Cardiac muscle cell (in vitro differentiated cells and primary cell): ENCODE measurements at places on chromosomes 6 and 20. TPM values are rescaled to one million over a fixed set of nuclear protein-coding genes. Genes with fewer than 3 reads are reported as not detected.

DNA sequence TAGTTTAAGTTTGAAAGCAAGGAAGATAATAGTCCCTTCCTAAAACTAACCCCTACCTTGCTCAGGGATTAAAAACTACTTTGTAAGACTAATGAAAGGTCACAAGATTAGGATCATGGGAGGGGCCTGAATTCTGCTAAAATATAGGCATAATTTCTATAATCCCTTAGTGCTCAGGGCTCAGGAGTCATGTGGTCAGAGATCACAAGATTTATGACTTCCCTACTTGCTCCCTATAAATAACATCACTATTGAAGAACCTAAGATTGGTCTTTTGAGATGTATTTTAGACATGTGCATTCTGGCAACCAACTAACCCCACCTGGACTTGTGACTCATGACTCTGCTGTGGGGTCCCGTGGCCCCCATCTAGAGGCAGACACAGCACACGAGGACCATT, 81.1 kb downstream of the STMND1 start:
- no peak for DNase-seq

- no peak for DNase-seq
Observed at GRCh38 chr6:159833556-159833955, 33.5 kb downstream of the PNLDC1 start.

DNA sequence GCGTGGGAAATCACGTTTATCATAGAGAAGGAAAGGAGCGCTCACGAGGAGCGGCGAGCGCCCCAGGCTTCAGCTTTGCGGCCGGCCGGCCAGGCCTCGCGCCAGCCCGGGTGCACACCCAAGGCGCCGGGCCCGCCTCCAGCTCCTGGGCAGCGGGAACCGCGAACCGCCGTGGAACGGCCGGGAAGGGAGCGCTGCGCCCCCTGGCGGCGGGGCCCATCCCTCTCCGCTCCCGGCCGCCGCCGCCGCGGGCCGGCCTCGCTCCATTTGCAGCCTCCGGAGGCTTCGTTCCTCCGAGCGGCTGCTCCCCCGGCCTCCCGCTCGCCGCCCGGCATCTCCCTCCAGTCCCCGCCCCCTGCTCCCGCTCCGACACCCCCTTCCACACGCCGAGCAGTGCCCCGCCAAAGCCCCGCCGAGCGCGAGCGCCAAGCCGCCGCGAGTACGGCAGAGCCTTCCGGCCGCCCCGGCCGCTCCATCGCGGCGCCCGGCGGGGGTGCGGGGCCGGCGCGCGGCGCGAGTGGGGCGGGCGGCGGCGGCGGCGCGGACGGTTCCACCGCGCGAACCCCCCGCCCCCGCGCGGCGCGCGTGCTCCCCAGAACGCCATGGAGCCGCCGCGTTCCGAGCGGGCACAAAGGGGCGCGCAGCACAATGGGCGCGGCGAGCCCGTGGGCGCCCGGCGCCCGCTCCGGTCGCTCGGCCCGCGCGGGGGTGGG, 946 bp downstream of the BEND3 start:
- DNase-seq: peak; percentile 92

DNA sequence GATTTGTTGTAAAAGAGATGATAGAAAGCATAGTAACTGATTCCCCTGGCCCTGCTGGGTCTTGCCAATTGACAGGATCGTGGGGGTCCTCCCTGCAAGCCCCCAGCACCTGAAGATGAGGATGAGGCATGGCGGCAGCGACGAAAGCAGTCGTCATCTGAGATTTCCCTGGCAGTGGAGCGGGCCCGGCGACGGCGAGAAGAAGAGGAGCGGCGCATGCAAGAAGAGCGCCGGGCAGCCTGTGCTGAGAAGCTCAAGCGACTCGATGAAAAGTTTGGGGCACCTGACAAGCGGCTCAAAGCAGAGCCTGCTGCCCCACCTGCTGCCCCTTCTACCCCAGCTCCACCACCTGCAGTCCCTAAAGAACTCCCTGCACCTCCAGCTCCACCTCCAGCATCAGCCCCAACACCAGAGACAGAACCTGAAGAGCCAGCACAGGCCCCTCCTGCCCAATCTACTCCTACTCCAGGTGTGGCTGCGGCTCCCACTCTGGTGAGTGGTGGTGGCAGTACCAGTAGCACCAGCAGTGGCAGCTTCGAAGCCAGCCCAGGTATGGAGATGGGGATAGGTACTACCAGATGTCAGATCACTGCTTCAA, 7.3 kb downstream of the PRRC2A start:
- no peak for DNase-seq

DNA sequence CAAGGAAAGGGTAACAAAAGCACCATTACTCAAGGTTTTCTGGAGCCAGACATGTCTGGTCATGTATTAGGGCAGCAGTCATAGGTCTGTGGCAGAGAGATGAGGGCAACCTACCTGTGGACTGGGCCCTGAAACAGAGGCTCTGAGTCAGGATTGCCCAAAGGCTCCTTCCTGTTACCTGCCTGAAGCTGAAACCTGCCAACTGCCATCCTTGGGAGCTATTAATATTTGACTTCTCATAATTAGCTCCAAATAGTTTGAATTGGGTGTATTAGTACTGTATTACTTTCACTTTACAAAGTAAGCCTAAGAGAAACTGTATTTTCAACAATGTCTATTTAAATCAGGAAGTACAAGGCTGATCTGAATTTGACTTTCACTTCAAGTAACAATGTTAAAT, 72.0 kb upstream of the TBX18 start:
- no peak for DNase-seq

GRCh38 chr6:159257846-159258245, 88.6 kb downstream of the FNDC1 start:
- DNase-seq: no peak

- DNase-seq: peak; percentile 93
Observed at GRCh38 chr6:150068720-150069648, at the start of gene ULBP3. Gene ULBP3 (minus strand): TSS chr6:150069121. CDS start chr6:150069066, 55 bp downstream.

DNA sequence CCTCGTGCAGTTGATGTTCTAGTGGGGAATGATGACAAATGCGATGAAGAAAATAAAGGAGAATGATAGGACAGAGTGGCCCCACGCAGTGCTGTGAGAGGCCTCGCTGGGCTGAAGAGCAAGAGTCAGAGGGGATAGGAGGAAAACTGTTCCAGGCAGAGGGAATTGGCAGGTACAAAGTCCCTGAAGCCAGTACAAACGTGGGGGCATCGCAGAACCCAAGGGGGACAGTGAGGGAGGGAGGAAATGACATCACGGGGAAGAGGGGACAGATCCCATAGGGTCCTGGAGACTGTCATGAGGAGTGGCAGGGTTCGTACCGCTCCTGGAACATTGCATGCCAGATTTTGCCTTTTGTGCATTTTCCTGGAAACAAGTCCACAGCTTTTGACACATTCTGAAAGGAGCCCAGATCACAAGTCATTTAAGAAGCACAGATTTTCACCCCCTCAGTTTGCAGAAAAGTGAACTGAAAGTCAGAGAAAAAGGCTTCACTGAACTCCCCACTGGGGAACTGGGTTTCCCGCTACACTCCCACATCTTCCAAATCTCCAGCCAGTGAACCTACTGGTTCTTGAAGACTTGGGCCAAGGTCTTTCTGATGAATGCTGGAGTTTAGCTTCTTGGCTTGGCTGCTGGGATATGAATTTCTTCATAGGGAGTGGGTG, 77.0 kb downstream of the SULF2 start:
- no peak for DNase-seq

GRCh38 chr20:10075606-10076005, 40.8 kb downstream of the ANKEF1 start:
- no peak for DNase-seq

- no peak for DNase-seq
Observed at GRCh38 chr6:39209360-39209811, 19.9 kb downstream of the KCNK5 start.

DNA sequence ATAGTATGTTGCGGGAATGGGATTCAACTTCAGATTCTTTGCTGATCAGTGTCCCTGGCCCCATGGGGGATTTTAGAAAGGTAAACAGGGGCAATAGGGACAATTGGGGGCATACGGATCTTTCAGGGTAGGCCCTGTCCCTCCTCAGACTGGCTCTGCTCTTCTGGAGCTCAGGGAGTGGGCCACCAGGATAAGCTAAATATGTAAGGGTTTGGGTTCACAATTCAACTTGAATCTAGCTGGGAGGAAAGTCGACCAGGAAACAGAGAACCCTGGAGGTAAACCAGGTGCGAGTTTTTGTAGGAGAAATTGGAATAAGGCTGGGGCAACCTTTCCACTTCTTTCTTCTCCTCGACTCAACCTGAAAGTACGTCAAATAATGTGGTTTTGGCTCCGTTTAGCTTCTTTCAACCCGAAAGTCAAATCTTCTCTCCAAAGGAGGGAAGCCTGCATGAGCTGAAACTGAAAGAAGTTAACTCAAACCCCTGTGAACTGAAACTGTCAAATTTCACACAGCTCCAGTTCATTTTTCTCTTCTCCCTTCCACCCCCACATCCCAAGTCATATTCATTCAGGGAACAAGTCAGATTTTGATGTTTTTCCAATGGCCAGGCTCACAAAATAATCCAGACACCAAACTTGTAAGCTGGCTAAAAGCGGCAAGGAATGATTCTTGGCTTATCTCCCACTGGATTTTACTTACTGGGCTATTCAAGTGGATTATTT, 278.2 kb downstream of the CLIC5 start:
- DNase-seq: no peak

GRCh38 chr6:52872031-52872430, 31.4 kb upstream of the GSTA5 start:
- DNase-seq: no peak

- no peak for DNase-seq
Observed at GRCh38 chr20:15242773-15243172, 905.4 kb upstream of the FLRT3 start.

DNA sequence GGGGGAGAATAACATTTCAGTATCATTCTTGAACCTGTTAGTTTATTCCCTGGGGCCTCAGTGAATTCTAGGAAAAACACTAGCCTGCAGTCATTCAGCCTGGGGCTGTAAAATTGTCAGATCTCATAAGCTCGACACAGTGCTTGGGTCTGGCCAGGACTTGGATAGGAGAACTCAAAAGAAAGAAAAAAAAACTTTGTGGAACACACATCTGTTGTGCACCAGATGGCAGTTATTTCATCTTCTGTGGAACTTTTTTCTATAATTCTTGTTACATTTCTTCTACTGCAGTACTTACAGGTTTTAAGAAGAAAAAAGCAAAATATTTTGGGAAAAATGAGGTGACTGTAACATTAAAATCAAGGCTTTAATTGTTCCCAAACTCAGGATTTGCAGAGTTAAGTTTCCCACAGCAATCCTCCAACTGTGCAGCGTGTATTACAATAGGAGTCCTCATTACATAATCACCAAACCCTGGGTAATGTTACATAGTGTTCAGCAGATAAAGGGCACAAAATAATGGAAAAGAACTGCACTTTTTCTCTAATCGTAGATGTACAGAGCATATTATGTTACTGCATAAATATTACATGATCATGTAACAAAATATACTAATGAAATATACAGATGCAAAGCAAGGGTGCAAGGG, 531.1 kb upstream of the CITED2 start:
- DNase-seq: no peak

DNA sequence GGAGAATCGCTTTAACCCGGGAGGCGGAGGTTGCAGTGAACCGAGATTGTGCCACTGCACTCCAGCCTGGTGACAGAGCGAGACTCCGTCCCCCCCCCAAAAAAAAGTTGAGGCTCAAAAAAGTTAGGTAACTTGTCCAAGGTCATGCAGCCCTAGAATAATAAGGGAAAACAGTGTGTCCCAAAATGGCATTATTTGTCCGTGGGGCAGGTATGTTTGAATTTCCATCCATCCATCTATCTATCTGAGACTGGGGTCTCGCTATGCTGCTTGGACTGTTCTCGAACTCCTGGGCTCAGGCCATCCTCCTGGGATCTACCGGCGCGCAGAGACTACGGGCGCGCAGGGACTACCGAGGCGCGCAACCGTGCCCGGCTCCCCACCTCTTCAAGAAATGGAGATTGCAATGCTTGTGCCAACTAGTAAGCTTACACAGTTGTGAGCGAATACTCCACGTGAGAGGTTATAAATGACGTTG, 374 bp upstream of the ABCC10 start:
- DNase-seq: no peak

DNA sequence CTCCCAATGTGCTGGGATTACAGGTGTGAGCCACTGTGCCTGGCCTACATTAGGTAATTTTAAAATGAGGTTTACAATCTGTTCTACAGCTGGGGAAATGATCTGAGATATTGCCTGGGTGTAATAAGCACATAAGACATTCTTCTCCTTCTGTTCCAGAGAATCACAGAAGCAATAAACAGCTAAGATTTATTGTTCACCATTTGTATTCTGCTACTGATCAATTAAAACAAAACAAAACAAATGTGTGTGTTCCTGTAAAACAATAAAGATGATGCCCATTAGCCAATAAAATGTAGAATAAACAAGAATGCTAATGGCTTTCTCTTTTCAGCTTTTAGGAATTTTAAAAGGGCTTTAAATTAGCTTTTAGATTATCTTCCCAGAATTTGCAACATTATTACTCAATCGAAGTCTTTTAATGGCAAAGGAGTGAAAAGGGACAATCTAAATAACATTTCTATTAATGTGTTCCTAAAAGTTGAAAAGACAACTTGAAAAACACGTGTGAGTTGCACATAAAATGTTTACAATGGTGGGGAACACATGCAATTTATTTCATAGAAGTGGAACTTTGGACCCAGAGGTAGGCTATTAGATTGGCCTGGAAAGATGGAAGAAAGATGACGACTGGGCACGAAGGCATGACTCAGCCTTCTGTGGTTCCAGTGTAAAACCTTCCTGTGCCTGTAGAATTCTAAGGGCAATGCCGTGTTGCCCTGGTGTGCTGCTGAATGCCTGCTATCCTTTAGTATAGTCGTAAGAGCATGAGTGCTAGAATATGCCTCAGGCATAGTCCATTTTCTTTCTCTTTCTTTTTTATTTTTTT, 29.0 kb upstream of the DEK start:
- no peak for DNase-seq

GRCh38 chr6:33607784-33608161, 13.3 kb upstream of the ITPR3 start:
- no peak for DNase-seq

GRCh38 chr20:61901392-61902220, 164.1 kb downstream of the TAF4 start:
- DNase-seq: no peak

DNA sequence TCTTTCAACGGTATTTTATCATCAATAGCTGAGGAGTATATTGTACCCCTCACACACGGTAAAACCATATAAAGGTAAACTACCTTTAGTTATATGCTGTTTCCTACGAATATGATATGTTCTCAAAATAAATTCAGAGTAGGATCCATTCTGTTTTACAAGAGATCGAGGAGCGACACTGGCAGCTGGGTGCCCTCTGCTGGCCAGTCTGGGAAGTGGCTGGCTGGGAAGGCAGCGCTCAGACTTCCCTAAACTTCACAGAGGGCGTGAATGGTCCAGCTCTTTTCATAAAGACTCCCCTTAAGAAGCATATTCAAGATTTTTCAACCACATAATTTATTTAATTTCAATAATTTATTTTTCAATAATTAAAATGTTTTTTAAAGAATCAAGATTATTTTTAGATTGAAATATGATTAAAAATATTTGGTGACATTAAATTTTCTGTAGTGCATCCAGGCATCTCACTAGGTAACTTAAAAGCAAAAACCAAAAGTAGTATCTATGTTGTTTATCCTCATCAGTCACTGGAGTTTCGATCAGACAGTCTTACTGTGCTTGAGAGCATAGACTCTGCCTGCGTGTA, 187.5 kb upstream of the PDE10A start:
- DNase-seq: peak; percentile 77

- peak; percentile 23 for DNase-seq
Observed at GRCh38 chr20:17688965-17689364, 6.9 kb upstream of the RRBP1 start.

Gene METTL24
- polyA plus RNA-seq: 4.3 and 6.8 TPM in 2 replicates

Gene CALHM6
- polyA plus RNA-seq: 1.9 and 4.9 TPM in 2 replicates

Gene HLA-DMB
- polyA plus RNA-seq: not detected in 2 replicates

Gene VSTM2L
- polyA plus RNA-seq: 83.4 and 162 TPM in 2 replicates

Gene UBE2V1
- polyA plus RNA-seq: 164 and 173 TPM in 2 replicates

Gene ENPP5
- polyA plus RNA-seq: 5.4 and 7.1 TPM in 2 replicates

Gene MAP3K5
- 2.8 and 3.3 TPM in 2 replicates for polyA plus RNA-seq

Gene C6orf141
- 0.67 and 0.98 TPM in 2 replicates for polyA plus RNA-seq
